Fibroblast of lung (primary cell): ENCODE measurements at places on chromosomes 16 and 17. TPM values are rescaled to one million over a fixed set of nuclear protein-coding genes. Genes with fewer than 3 reads are reported as not detected.

- DNase-seq: no peak
Measured at GRCh38 chr17:28100936-28101335, 58.5 kb downstream of the NLK start.

- no peak for DNase-seq
Measured at GRCh38 chr16:87410530-87410929, 18.4 kb downstream of the MAP1LC3B start.

- no peak for DNase-seq
Measured at GRCh38 chr17:53950207-53950857, 127.6 kb downstream of the KIF2B start.

- DNase-seq: peak; percentile 94
Measured at GRCh38 chr16:31472709-31473203, 804 bp downstream of the TGFB1I1 start.

GRCh38 chr17:41382394-41382793 lies 288 bp upstream of the KRT34 start:
- DNase-seq: no peak

- no peak for DNase-seq
Measured at GRCh38 chr17:53092072-53092471, 730.7 kb upstream of the KIF2B start.

- no peak for DNase-seq
Measured at GRCh38 chr17:29458066-29458465, 67.9 kb downstream of the TAOK1 start.

GRCh38 chr16:27281243-27281642 lies 12.7 kb upstream of the NSMCE1 start:
- DNase-seq: no peak

DNA sequence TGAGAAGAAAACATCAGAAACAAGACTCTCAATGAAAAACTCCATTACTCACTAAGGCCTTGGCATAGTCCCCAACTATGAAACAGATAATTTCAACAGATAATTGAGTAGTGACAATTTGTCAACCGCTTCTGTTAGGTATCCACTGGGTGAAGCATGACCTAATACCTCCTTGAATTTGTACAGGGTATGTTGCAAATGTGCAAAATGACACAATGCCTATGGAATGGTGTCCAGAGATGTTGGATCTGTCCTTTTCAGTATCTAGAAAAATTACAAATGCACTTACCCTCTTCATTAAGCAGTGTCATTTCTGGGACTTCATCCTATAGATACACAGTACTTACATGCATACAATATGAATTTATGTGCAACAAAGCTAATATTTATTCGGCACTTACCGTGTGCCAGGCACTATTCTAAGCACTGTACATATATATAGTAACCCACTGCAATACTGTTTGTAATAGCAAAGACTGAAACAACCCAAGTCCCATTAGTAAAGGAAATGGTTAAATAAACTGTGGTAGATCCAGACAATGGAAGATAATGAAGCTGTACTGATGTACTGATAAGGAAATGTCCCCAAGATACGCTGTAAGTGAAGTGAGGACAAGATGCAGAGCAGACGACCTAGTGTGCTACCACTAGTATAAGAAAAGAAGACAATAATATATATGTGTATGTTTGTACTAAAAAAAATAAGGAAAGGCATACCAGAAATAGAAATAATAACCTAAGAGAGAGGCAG lies 21.4 kb upstream of the SLC6A4 start:
- peak; percentile 28 for DNase-seq

GRCh38 chr16:80046261-80046660 lies 445.7 kb upstream of the MAF start:
- no peak for DNase-seq

DNA sequence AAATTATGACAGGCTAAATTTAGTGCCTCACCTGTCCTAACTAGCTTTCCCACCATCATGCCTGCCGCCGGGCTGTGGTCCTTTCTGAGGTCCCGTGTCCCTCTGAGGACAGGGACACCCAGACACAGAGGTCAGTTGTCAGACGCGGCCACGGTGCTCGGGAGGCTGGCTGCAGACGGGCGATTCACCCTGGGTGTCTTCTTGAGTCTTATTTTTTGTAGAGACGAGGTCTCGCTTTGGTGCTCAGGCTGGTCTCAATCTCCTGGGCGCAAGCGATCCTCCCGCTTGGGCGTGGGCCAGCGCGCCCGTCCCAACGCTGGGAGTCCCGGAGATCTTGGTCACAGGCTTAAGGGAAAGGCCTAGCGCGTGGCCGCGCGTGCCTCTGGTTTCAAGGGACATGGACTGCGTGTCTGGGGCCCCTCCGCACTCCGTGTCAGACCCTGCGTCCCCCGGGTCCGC lies 797 bp upstream of the RAB11FIP3 start:
- peak; percentile 33 for DNase-seq

DNA sequence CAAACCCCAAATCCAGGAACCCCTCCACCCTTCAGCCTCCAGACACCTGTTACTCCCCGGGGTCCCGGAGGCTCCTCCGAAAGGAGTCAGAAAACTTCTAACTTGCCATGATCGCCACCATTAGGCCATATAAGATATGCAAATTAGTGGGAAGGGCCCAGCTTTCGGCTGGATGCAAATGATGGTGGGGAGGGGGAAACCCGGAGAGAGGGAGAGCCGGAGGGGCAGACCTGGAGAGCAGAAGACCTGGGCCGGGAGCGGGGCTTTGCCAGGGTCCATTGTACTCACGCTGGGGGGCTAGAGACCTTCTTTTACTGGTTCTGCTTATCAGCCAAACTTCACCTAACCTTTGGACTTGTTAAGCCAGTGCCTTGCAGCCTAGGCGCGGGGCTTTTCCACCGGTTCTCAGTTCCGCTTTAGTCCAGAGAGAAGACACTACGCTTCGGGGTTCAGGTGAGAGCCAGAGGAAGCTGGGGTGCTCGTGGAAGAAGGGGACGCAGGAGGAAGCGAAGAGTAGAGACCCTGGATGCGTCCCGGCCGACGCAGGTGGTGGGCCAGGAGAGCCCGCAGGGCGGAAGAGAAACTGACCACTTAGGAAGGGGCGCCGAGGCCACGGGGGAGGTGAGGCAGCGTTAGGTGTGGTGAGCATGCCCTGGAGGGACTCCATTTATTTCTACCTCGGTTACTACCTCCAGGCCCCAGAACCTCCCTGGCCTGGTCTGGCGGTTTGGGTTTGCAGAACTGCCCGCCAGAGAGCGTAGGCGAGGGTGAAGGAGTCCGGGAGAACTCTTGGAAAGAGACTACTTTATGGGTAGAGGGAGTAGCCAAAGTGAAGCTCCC lies at the start of gene HNF1B:
TSS of gene HNF1B (minus strand) at position 99 of the 840 bp plus-strand sequence. CDS start 175 bp downstream, outside the sequence.
- DNase-seq: no peak

DNA sequence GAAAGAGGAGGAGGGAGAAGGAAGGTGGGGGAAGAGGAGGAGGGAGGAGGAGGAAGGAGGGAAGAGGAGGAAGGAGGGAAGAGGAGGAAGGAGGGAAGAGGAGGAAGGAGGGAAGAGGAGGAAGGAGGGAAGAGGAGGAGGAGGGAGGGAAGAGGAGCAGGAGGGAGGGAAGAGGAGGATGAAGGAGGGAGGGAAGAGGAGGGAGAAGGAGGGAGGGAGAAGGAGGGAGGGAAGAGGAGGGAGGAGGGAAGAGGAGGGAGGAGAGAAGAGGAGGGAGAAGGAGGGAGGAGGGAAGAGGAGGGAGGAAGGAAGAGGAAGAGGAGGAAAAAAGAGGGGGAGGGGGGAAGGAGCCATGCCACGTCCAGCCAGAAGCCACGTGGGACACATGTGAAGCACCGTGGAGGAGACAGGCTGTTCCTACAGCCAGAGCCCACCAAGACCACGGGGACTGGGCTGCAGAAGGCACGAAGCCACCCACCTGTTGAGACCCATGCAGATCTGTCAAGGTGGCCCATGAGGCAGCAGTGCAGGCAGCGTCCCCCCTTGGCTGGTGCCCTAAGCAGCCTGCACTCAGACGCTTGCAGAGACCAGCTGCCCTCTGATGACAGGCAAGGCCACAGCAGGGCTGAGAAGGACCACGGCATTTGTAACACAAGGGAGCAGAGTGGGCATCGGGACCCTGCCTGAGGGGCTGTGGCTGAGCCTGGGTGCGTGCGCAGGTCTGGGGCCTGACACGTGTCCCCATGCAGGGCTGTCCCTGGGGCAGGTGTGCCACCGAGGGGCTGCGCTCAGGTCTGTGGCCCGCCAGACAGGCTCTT lies 10.3 kb downstream of the NDUFAF8 start:
- DNase-seq: peak; percentile 37

GRCh38 chr17:51818777-51819176 lies 339.7 kb downstream of the CA10 start:
- no peak for DNase-seq

- DNase-seq: no peak
Measured at GRCh38 chr17:55344514-55344997, 77.1 kb downstream of the MMD start.

DNA sequence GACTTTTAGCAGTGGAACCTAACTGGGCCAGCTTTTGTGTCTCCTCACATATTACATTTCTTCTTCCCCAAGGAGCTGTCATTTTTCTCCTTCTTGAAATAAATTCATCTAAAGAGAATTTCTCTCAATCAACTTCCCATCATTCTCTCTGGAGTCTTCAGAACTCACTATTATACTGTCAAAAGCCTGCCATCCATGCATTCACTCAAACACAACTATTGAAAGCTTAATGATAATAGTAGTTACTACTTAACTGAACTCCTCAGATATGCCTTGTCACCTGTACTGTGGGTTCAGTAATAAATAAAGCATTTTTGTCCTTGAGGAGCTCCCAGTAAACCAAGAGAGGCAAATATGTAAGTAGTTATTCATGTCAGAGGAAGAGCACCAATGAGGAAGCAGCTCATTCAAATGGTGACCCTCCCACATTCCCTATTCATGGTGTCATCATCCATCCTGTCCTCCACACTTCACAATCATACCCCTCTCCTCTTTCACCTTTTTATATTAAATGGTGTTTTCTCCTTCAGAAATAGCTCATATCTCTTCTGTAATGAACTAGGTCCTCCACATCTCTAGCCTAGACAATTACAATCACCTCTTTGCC lies 162.6 kb downstream of the CA10 start:
- DNase-seq: no peak

- DNase-seq: peak; percentile 60
Measured at GRCh38 chr16:20901436-20902112, 1.0 kb downstream of the LYRM1 start.

GRCh38 chr17:37761059-37761458 lies 16.2 kb upstream of the HNF1B start:
- DNase-seq: no peak

- DNase-seq: no peak
Measured at GRCh38 chr17:48579471-48579759, 1.3 kb upstream of the HOXB4 start.

GRCh38 chr17:15966879-15967248 lies 21.9 kb downstream of the ADORA2B start:
- no peak for DNase-seq

GRCh38 chr17:43393944-43394482 lies 4.8 kb upstream of the ARL4D start:
- peak; percentile 71 for DNase-seq

- no peak for DNase-seq
Measured at GRCh38 chr16:26005336-26005735, 313.6 kb downstream of the HS3ST4 start.

- DNase-seq: no peak
Measured at GRCh38 chr16:3716831-3717234, 491 bp downstream of the TRAP1 start.

DNA sequence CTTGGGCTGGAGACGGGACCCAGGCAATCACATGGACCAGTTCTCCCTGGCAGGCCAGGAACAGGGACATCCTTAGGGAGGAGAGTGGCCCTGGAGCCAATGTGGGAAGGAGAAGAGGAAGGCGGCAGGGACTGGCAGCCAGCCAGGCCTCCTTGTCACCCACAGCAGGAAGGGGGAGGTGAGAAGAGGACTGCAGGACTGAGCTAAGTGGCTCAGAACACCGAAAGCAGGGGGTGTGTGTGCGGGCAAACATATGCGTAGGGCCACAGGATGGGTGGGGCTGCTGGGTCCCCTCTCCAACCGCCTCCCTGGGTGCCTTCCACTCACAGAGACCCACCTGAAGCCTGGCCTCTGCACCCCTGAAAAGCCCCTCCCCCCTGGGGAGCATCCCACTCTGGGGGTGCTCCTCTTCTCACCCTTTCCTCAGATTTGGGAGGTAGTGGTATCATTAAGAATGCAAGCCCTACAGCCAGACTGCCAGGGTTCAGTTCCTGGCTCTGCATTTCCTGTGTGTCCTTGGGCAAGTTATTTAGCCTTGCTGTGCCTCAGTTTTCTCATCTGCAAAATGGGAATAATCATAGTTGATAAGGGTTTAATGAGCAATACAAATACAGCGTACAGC lies 8.1 kb downstream of the PNMT start:
- no peak for DNase-seq

GRCh38 chr17:21463779-21464407 lies 87.7 kb downstream of the KCNJ12 start:
- DNase-seq: peak; percentile 2

- no peak for DNase-seq
Measured at GRCh38 chr16:88354229-88355092, 28.3 kb upstream of the ZNF469 start.

- DNase-seq: no peak
Measured at GRCh38 chr16:27232061-27232900, 29.0 kb downstream of the KDM8 start.

GRCh38 chr17:51184124-51184523 lies 17.9 kb downstream of the NME2 start:
- no peak for DNase-seq

The SPATA32 gene
- not detected in 2 replicates for total RNA-seq

The GCGR gene
- not detected in 2 replicates for total RNA-seq

The C1QTNF1 gene
- total RNA-seq: 32.4 and 45.2 TPM in 2 replicates

The ALDH3A1 gene
- under 0.01 and 0.17 TPM in 2 replicates for total RNA-seq

The TERB1 gene
- total RNA-seq: under 0.01 and 0.17 TPM in 2 replicates

The CD300H gene
- not detected in 2 replicates for total RNA-seq

The TBC1D3I gene
- total RNA-seq: under 0.01 and 0.51 TPM in 2 replicates

The CYLD gene
- 47.3 and 66.7 TPM in 2 replicates for total RNA-seq

The ABCA5 gene
- 8.5 and 17.5 TPM in 2 replicates for total RNA-seq

The PFAS gene
- total RNA-seq: 9.4 and 11.3 TPM in 2 replicates

The MYO1C gene
- 113 and 190 TPM in 2 replicates for total RNA-seq

The ZNF646 gene
- total RNA-seq: 12.3 and 13.2 TPM in 2 replicates

The DDX52 gene
- 18.7 and 20.6 TPM in 2 replicates for total RNA-seq

The CNGB1 gene
- not detected in 2 replicates for total RNA-seq

The BMERB1 gene
- total RNA-seq: 32.6 and 39.1 TPM in 2 replicates

The KRT9 gene
- not detected in 2 replicates for total RNA-seq
